ENCODE measurements at places on chromosomes 12 and 14.

DNA sequence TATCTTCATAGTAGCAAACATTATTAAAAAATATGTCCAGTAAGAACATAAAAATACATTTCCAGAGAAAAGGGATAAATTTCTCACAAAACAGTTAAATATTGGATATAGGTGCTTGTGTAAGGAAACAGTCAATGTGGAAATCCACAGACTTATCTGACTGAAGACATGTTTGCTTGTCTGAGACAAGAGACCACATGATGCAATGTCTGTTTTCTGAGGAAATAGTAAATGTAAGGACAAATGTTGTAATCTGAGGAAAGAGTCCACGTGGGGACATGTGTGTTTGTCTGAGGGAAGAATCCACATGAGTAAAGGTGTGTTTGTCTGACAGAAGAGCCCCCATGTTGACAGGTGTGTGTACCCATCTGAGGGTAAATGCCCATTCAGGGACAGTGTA, 1093.2 kb downstream of the TMEM121 start:
- DNase-seq, result no peak

DNA sequence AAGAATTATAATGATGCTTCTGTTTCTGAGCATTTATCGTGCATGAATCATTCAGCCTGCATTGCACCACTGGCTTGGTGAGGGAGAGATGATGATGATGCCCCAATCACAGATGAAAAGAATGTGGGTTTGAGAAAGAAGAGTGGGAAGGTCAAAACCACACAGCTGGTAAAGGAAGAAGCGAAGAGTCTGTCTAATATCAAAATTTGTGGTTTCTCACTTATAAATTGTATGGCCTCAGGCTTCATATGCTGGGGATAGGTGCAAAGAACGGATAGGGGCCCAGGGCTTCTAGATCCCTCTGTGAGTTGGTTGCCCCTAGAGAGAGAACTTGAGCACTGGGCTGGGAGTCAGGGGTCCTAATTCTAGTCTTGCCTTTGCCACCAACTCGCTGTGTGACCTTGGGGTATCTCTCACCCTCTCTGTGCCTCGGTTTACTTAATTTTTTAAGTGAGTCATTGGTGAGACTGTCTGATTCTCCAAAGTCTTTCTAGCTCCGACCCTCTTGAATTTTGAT, 2.2 kb downstream of the OASL start:
- DNase-seq, result no peak

DNA sequence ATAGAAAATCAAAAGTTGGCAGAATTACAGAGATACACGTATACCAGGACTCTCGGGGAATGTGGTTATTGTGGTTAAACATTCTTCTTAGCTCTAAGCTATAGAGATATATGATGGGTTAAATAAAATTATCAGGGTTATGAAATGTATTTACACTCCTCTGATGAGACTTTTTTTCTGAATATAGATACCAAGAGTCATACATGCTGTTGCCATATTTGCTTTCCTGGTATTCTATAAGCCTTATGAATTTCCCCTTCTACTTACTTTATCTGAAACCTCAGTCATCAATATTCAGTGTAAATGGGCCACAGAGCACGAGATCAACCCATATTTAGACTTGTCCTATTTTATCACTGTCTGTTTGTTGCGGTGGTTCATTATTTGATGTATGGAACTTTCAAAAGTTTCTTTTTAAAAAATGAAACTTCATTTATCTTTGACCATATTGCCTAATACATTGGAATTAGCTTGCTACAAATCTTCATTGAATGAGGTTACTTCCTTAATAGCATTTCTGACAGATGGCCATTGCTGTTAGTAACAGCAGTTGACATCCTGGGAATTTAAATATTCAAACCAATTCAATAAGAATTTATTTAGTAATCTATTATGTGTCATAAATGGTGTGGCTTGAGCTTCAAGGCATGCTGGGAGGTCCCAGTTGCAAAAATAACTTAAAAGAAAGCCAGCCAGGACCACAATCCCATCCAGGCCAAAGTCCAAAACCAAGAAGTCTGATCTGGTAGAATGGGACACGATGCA, 393.5 kb downstream of the PCNX1 start:
- no peak for DNase-seq

DNA sequence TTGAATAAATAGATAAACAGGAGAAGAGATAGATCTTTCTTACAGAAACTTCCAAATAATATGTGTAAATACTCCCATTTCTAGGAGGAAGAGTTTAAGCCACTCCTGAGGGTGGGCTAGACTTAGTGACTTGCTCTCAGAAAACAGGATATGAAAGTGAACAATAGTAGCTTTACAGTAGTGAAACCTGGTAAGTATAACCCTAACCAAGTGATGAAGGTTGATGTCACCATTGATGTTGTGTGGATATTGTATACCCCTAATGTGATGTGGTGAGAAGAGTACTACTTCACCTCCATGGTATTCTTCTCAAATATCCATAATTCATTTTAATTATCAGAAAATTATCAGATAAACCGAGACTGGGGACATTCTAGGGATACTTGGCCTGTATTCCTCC, 20.9 kb downstream of the AKAP6 start:
- DNase-seq, result no peak
